ENCODE measurements at places on chromosomes 2 and 18.

GRCh38 chr2:96594691-96595152 is 43.4 kb downstream of the KANSL3 start:
- H3K27me3 ChIP-seq, result no peaks in the 10 kb centered on the region
- peak overlapping the region; percentile 19 for H3K27ac ChIP-seq
- peaks cover 12% of the 10 kb centered on the region for H3K36me3 ChIP-seq
- DNase-seq, result peak; percentile 19

- peaks cover 18% of the 10 kb centered on the region for H3K4me1 ChIP-seq
- peak overlapping the region; percentile 47 for H3K27ac ChIP-seq
- H3K36me3 ChIP-seq, result no peaks in the 10 kb centered on the region
- DNase-seq, result no peak
- H3K4me3 ChIP-seq, result no peak overlapping the region
These were observed 28.4 kb downstream of the AFF3 start for GRCh38 chr2:100113990-100114433.

DNA sequence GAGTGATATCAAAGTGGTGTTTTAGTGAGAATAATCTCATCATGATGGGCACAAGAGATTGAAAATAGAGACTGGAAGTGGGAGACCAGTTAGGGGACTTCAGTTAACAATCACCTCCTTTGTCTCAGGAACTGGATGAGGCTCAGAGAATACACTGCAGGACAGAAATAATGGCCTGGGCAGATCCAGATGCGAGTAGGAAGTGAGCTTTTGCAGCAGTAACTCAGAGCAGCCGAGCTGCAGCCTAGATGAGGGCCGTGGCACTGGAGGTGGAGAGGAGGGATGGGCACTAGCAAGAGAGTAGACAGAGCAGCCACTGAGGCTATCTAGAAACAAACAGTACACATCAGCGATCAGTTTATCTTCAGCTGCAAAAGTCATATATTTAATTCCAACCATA is 48.6 kb downstream of the CYB5A start:
- H3K27me3 ChIP-seq, result no peaks in the 10 kb centered on the region
- H3K4me3 ChIP-seq, result no peak overlapping the region

GRCh38 chr18:13800505-13801259 is 23.3 kb upstream of the MC5R start:
- no peaks in the 10 kb centered on the region for H3K36me3 ChIP-seq
- H3K4me1 ChIP-seq, result no peaks in the 10 kb centered on the region
- DNase-seq, result peak; percentile 6
- no peaks in the 10 kb centered on the region for H3K27me3 ChIP-seq

DNA sequence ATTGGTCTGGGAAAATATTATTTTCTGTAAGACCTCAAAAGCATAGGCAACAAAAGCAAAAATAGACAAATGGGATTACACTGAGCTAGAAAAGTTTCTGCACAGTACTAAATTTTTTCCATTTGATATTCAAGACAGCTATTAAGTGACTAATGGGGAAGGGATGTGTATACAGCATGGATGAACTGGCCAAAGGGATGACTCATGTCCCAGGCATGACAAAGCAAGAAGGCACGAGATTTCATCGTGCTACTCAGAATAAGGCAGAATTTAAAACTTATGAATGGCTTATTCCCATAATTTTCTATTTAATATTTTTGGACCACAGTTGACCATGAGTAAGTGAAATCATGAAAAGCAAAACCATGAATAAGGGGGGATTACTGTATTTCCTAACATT is 1250.1 kb upstream of the GYPC start:
- H3K36me3 ChIP-seq, result no peaks in the 10 kb centered on the region
- no peak for DNase-seq
- H3K4me3 ChIP-seq, result no peak overlapping the region
- H3K27me3 ChIP-seq, result no peaks in the 10 kb centered on the region
- H3K4me1 ChIP-seq, result no peaks in the 10 kb centered on the region

DNA sequence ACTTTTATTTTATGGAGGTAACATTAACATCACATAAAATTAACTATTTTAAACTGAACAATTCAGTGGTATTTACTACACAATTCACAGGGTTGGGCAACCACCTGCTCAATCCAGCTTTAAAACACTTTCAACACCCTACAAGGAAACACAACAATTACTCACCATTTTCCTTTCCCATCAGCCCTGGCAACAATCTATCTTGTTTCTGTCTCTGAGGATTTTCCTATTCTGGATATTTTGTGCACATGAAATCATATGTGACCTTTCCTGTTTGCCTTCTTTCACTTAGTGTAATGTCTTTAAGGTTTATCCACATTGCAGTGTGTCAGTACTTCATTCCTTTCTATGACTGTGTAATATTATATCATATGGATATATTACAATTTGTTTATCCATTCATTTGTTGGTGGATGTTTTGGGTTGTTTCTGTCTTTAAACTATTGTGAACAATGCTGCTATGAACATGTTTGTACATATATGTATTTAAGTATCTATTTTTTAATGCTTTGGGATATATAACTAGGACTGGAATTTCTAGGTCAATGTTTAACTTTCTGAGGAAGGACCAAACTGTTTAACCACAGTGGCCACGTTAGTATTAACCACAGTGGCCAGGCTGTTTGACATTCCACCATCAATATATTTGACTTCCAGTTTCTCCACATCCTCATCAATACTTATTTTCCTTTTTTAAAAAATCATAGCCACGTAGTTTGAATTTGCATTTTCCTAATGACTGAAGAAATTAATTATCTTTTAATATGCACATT is 72.4 kb upstream of the KIF5C start:
- no peaks in the 10 kb centered on the region for H3K27me3 ChIP-seq
- H3K36me3 ChIP-seq, result no peaks in the 10 kb centered on the region
- no peak overlapping the region for H3K4me3 ChIP-seq
- no peak overlapping the region for H3K27ac ChIP-seq

GRCh38 chr2:179171371-179171770 is 93.3 kb downstream of the SESTD1 start:
- no peaks in the 10 kb centered on the region for H3K36me3 ChIP-seq
- H3K4me1 ChIP-seq, result no peaks in the 10 kb centered on the region
- no peak overlapping the region for H3K27ac ChIP-seq
- DNase-seq, result no peak

DNA sequence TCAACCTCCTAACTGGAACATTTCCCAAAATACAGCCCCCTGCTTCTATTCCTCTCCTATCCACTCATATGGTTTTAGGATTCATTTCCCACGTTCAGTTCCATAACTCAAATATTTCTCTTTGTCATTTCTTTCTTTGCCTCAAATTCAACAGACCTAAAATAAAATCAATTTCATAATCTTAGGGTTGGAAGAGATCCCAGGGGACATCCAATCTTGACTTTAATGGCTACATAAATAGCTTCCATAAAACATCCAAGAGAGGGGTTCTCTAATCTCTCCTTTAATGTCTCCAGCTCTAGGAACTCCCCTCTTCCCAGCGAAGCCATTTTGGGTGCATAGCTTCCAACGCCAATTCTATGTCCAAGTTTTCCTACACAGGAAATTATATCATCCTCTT is 33.8 kb downstream of the RBKS start:
- H3K36me3 ChIP-seq, result no peaks in the 10 kb centered on the region
- no peak for DNase-seq
- H3K4me3 ChIP-seq, result no peak overlapping the region
- H3K27me3 ChIP-seq, result no peaks in the 10 kb centered on the region
- no peaks in the 10 kb centered on the region for H3K4me1 ChIP-seq

Data from naive thymus-derived CD4-positive, alpha-beta T cell (primary cell).